ENCODE measurements at places on chromosomes 16 and 17.
A peak's percentile ranks its signal among the peaks of the same experiment; 100 is the strongest.

- peak; percentile 64 for DNase-seq
Measured at GRCh38 chr16:28596840-28597691, at the start of gene SULT1A2. SULT1A2 (minus strand) TSS chr16:28597050; CDS start chr16:28595930, 1,120 bp downstream.

DNA sequence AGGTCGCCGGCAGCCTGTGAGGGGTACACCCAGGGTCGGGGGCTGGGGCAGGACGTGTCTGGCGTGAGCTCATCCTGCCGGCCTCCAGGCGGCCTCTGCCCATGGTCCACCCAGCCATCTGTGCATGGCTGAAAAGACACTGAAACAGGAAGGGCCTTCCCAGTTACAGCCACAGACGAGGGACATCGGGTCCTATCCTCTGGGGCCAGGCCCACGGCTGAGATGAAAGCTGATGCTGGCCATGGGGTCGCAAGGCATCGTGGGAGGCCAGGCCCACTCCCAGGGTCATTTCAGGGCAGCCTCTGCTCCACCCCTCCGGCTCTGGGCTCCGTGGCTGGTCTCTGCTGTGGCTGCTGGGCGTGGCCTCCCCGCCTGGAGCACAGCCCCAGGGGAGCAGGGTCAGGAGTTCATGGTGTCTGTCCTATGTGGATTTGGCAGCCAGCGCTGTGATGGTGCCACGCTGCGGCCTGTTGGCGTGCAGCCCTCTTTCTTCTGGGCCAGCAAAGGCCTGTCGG is 16.6 kb upstream of the ATP6V0C start:
- no peak for DNase-seq

- DNase-seq, result no peak
Measured at GRCh38 chr16:964356-965035, 6.3 kb downstream of the LMF1 start.

DNA sequence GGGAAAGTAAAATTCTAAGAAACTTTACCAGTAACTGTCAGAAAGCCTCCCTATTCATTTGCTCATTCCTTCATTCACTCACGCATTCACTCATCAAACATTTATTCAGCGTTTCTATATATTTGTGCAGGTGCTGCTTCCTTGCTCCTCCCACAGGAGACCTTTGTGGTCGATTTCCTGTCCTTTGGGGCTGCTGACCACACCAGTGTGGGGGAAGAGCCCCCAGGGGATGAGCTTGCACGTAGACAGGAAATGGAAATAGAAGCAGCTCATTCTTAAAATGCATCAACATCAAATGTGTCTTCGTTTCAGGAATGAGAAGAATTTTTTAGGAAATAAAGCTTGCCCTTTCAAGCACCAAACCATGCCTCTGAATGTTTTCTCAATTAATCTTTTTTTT is 9.6 kb downstream of the PIK3R6 start:
- DNase-seq, result peak; percentile 31

- DNase-seq, result no peak
Measured at GRCh38 chr16:17803625-17804410, 333.1 kb upstream of the XYLT1 start.

- peak; percentile 88 for DNase-seq
Measured at GRCh38 chr17:44961921-44962350, 6.2 kb downstream of the C1QL1 start.

DNA sequence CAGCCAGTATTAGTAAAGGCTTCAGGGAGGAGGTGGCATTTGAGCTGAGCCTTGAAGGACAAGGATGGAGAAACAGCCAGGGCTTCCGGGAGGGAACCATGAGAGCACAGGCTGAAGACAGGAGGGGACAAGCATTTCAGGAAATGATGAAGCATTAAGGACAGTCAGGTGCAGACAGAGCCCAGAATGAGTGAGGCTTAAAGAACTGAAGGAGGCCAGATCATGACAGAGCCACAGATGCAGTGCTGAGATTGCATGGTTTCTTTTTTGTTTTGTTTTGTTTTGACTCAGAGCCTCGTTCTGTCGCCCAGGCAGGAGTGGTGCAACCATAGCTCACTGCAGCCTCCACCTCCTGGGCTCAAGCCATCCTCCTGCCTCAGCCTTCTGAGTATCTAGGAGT is 211.5 kb downstream of the SOX9 start:
- DNase-seq, result no peak

- DNase-seq, result no peak
Measured at GRCh38 chr16:28288114-28288513, 4.2 kb upstream of the SBK1 start.

DNA sequence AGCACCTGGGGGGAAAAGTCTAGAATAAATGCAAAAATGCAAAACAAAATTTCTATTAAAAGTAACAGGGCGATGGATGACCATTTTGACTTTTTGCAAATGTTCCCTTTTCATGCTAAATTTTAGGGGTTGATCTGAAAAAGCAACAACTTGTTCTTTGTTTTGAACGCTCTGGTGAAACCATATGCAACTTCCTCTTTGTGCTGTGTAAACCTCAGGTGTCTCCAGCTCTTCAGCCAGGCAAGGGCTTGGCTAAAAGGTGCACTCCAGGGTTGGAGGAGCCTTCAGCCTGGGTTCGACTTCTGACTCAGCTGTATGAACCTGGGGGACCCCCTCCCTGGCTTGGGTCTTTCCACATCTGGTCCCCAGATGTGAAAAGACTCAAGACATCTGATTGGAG is 9.5 kb downstream of the IRF8 start:
- no peak for DNase-seq

GRCh38 chr17:34378664-34379101 is 15.7 kb upstream of the CCL1 start:
- DNase-seq, result peak; percentile 36

- peak; percentile 80 for DNase-seq
Measured at GRCh38 chr17:64736804-64737492, 74.8 kb upstream of the SMURF2 start.

- no peak for DNase-seq
Measured at GRCh38 chr16:85616607-85617321, 3.6 kb downstream of the GSE1 start.

DNA sequence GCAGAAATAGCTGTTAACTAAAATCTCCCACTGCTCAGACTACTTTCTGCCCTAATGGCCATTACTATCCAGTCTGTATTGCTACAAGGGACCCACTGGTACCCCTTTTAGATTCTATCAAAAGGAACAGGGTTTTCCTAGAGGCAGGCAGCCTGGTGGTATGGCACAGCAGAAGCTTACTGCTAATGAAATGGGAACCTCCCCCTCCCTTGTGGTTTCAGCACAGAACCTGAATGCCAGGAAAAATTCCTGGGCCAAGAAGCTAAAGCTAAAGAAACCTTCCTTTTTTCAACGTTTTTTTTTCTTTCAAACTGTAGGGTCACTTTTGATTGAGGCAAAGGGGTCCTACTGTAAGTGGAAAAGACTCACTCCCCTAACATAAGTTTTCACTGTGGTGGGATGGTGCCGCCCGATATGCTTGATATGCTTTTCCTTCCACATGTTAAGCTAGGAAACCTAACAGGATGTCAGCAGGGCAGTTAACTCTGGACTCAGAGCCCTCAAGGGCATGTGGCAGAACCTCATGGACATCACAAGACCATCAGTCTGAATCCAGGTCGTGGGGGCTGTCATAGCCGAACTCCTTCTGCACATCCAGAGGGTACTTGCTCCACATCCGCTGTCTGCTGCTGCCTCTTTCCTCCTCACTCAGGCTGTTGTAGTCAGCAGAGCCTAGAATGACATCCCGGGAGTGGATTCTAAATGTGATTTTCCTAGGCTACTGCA is 9.8 kb downstream of the SLC7A6OS start:
- no peak for DNase-seq

- DNase-seq, result no peak
Measured at GRCh38 chr16:81174644-81175324, 63.7 kb upstream of the BCO1 start.

- peak; percentile 72 for DNase-seq
Measured at GRCh38 chr16:69563605-69564580, 1.9 kb upstream of the NFAT5 start.

- no peak for DNase-seq
Measured at GRCh38 chr17:47774331-47774730, 41.3 kb downstream of the TBX21 start.

- DNase-seq, result no peak
Measured at GRCh38 chr16:3513892-3514583, 13.2 kb downstream of the CLUAP1 start.

GRCh38 chr17:2690165-2691068 is 21.1 kb downstream of the CLUH start:
- peak; percentile 51 for DNase-seq

DNA sequence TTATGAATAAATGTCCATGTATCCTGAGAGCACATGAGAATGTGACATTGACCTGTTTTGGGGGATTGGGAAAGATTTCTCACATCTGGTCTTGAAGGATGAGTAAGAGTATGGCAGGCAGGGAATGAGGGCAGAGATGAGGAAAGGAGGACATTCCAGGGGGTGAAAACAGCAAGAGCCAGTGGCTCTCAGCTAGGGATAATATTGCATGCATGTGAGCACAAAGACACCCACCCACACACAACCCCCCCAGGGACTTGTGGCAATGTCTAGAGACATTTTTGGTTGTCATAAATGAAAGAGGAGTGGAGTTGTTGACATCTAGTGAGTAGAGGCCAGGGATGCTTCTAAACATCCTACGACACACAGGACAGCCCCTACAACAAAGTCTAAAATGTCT is 6.0 kb downstream of the MYO1D start:
- no peak for DNase-seq

DNA sequence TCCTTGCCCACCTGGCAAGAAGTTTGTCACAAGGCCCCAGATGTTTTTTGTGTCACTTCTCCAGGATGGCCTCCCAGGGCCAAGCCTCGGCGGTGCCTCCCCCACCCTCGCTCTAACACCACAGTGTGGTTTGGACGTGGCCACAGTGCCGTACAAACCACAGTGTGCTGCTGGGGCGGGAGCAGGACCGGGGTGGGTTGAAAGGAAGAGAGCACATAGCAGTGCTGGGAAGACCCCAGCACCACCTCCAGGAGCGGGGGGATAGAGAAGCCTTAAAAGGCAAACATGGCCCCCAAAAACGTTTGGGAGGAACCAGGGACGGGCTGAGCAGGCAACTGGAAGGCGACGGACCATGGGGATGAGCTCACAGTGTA is 5.0 kb upstream of the BCL6B start:
- peak; percentile 45 for DNase-seq

DNA sequence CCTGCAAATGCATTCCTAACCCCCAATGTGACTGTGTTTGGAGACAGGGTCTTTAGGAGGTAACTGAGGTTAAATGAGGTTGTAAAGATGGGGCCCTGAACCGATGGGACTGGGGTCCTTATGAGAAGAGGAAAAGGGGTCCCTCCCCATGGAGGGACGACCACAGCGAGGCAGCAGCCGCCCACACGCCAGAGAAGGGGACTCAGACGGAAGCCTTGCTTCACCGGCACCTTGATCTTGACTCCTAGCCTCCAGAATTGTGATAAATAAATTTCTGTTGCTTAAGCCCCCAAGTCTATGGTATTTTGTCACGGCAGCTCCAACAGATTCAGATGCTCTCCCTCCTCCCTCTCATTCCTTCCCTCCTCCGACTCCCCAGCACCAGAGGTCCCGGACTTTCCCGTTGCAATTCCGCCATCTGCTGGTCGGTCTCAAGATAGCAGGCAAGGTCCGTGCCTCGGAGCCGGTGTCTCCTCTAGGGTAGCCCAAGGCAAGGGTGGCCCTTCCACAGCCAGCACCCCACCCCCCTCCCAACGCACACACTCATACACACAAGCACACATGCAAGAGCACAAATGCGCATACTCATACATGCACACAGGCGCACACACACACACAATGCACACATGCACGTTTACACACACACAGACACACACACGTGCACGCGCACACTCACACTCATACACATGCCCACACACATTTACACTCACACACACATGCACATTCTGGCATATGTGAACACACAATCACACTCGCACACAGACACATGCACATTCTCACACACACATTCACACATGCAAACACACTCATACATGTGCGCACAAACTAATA is 23.1 kb upstream of the C16orf78 start:
- peak; percentile 93 for DNase-seq

DNA sequence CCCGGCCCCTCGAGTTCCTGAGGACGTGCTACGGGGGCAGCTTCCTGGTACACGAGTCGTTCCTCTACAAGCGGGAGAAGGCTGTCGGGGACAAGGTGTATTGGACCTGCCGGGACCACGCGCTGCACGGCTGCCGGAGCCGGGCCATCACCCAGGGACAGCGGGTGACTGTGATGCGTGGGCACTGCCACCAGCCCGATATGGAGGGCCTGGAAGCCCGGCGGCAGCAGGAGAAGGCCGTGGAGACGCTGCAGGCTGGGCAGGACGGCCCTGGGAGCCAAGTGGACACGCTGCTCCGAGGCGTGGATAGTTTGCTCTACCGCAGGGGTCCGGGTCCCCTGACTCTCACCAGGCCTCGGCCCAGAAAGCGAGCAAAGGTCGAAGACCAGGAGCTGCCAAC is 21.4 kb downstream of the FLYWCH1 start:
- DNase-seq, result no peak
